Sciatic nerve (tissue), 2 donors: ENCODE measurements at places on chromosomes 3 and 15. TPM values are rescaled to one million over a fixed set of nuclear protein-coding genes. Genes with fewer than 3 reads are reported as not detected.

CACNA2D3 gene
- 6.9 TPM for total RNA-seq

MCF2L2 gene
- 2.6 TPM for total RNA-seq

DNA sequence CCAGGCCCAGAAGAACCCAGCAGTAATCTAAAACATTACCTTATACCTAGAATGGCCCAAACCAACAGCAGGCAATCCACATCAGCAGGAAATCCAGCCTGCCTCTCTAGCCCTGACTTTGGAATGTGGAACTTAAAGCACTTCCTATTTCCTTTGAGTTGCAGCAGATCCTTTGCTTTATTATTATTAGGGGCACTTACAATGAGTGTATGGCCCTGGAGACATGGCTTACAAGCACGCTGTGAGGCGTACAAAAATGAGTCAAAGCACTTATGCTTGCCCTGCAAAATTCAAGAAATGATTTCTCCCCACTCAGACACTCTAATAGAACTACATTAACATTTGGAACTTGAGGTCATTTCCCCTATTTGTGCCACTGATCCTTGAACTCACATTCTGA, 9.5 kb upstream of the KNSTRN start:
- no peak for DNase-seq

DNA sequence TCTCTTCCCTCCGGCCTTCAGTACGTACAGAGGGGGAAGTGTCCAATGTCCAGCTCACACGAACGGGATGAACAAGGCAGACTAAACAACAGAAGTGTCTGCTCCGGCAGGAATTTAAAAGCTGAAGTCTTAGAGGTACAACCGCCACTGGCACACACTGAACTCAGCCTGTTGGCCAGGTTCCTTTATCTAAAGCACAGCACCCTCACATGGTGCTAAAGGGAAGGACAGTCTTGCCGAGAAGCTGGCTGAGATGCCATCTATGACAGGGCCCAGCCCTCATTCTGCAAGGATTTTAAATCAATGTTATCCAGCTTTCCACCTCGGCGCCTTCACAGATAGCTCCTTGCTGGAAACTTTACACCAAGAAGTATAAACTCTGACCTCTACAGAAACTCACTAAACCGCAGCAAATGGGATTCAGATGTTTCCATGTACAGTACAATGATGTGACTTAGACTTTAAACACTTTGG, 2.8 kb downstream of the ADAMTS17 start:
- DNase-seq, result peak; percentile 76
